ENCODE measurements at places on chromosomes 1 and 21.

DNA sequence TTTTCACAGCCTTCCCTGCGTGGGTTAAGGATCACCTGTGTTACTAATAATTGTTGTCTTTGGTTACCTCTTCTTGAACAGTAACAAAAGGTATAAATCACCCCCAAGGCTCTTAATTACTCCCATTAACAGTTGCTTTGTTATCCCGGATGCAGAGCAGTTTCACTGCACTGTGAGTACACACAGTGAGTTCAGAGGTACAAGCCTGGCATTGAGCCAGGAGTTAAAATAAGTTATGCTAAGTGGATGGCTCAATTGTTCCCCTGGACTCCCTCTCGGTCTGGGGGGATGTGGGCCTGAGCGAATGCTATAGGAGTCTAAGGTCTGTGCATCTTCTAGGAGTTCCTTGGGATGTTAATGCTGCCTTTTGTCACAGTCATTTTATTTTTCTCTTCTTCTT lies 258.3 kb downstream of the ATG4C start:
- DNase-seq, result no peak

DNA sequence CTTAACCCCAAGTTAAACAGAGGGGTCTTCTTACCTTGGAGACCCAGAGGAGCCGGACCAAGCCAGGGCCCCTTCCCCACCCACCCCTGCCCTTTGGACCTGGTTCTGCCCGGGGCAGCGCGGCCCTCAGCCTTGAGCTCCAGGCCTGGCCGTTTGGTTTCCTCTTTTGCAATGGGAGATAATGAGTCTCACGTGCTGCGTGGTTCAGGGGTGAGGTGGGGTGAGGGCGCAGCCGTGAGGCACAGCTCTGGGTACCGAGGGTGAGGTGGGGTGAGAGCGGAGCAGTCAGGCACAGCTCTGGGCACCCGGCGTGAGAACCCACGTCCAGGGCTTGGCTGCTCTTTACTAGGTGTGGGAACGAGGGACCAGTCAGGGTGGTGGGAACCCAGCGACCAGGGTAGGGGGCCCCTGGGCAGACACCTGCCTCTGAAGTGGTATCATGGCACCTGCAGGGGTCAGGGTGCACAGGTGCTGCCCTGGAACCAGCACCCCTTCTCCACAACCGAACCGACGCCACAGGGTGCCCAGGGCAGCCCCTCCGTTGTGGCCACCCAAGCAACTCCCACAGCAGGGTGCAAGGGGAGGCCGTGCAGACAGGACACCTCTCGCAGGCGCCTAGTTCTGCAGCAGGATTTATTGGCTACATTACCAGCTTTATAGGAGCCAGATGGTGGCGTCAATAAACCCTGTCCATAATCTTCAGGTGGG lies 182.2 kb downstream of the PRDM16 start:
- no peak for DNase-seq

- DNase-seq, result no peak
Measured at GRCh38 chr1:31714442-31715086, 10.7 kb upstream of the COL16A1 start.

GRCh38 chr1:216223486-216223885 lies 199.8 kb downstream of the USH2A start:
- no peak for DNase-seq

GRCh38 chr21:18803624-18804023 lies 400.0 kb upstream of the TMPRSS15 start:
- no peak for DNase-seq

GRCh38 chr1:1406101-1406820 lies 832 bp downstream of the MRPL20 start:
- no peak for DNase-seq

DNA sequence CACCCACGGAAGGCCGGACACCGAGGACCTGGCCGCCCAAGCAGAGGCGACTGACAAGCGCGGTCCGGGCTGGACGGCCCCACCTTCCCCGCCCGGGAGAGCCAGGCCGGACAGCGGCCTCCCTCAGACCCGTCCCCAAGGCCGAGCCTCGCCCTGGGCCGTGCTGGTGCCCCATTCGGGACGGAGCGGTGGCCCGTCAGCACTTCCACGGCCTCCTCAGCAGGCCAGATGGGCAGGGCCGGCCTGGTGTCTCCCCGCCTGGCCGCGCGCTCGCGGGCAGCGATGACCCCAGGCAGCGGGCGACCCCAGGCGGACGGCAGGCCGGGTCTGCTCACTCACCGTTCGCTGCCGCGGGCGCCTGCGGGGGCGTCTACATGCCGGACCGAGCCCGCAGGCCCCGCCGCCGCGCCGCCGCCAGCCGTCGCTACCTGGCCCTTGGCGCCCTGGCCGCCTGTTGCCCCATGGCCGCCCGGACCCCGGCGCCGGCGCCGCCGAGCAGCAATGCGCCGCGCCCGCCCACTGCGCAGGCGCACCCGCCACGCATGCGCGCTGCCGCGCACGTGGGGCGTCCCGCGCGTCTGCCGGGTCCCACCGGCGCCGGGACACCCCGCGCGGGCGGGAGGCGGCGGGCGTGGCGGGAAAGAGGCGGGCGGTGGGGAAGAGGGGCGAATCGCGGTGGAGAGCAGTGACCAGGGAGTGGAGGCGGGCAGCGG lies at the start of gene NADK:
NADK (minus strand) TSS at position 521 of the 713 bp plus-strand sequence. CDS start 13,064 bp downstream, outside the sequence.
- DNase-seq, result peak; percentile 31

- no peak for DNase-seq
Measured at GRCh38 chr21:17538576-17538975, 25.7 kb downstream of the CXADR start.

All from NCI-H187 (cell line).